Heart left ventricle (tissue), 16 donors: ENCODE measurements at places on chromosomes 12 and 14.
A peak's percentile ranks its signal among the peaks of the same experiment; 100 is the strongest.

GRCh38 chr12:20097626-20098025, 270.7 kb upstream of the PDE3A start:
- DNase-seq = no peak

GRCh38 chr12:12661086-12661856, 34.7 kb downstream of the GPR19 start:
- no peak for DNase-seq

DNA sequence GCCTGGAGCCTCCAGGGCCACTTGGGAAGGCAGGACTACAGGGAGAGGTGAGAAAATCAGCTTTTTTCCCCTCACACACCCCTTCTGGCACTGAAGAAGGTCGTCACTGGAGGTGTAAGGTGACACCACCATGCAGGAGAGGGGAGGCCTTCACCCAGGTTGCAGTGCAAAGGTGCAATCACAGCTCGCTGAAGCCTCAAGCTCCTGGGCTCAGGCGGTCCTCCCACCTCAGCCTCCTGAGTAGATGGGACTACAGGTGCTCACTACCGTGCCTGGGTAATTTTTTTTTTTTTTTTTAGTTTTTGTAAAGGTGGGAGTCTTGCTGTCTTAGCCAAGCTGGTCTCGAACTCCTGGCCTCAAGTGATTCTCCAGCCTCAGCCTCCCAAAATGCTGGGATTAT, 93.6 kb downstream of the TNFAIP2 start:
- no peak for DNase-seq

DNA sequence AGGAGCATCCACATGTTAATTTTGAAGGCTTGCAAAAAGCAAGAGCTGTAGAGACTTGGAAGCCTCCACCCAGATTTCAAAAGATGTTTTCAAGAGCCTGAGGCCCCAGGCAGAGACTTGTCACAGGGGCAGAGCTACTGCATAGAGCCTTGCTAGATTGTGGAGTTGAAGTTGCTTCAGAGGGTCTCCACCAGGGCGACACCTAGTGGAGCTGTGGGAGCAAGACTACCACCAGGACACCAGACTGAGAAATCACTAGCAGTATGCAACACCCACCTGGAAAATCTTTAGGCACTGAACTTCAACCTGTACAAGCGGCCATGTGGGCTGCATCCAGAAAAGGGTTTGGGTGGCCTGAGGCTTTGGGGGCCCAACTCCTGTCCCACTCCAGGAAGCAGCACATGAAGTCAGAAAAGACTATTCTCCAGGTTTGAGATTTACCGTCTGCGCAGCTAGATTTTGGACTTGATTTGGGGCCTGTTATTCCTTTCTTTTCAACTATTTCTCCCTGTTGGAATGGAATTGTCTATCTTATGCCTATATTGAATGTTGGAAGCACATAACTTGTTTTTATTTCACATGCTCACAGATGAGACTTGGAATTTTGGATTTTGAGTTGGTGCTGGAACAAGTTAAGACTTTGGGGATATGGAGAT, 508.6 kb downstream of the FLRT2 start:
- no peak for DNase-seq

GRCh38 chr12:54220092-54220557, 31.3 kb upstream of the SMUG1 start:
- DNase-seq = peak; percentile 52

GRCh38 chr12:54932691-54933090, 51.9 kb downstream of the TESPA1 start:
- no peak for DNase-seq

GRCh38 chr12:23585782-23586163, 363.7 kb downstream of the SOX5 start:
- DNase-seq = no peak

GRCh38 chr14:90698379-90698869, 117.8 kb downstream of the TTC7B start:
- DNase-seq = peak; percentile 83

DNA sequence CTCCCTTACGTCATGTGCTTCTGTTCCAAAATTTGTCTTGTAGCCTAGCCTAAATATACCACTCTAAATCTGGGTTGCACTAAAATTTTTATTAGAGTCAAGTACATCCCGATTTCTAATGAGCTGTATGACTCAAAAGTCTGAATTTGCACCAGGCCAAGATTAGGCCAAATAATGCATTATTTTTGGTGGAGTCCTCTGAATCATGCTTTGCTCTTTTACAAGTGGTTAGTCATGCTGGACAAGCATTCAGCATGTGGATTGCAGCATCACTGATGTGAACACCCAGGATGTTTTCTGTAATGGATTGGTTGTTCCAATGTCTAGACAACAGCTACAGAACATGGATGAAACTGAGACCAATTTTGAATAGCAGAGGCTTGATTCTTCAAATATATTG, 23.7 kb downstream of the HEBP1 start:
- no peak for DNase-seq

- DNase-seq = peak; percentile 6
These were observed 97.2 kb upstream of the SFSWAP start for GRCh38 chr12:131613678-131614077.

DNA sequence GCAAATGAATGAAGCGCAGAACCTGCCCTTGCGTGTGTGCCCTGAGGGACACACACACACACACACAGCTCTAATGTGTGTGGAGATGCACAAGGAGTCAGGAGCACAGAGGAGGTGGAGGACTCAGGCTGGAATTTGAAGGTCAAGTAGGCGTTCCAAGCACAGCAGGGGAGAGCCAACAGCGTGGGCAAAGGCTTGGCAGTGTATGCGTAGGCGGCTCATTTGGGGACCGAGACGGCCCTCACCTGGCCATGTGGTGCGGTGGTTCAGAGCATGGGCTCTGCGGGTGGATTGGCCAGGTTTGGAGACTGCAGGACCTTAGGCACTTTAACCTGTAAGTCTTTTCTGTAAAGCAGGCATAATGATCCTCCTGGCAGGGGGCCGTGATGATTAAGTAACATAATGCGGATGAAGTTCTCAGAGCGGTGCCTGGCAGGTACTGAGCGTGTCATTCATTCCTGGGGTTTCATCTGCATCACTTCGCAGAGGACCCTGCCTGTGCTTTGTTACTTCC, 69.5 kb upstream of the SLC24A4 start:
- no peak for DNase-seq

DNA sequence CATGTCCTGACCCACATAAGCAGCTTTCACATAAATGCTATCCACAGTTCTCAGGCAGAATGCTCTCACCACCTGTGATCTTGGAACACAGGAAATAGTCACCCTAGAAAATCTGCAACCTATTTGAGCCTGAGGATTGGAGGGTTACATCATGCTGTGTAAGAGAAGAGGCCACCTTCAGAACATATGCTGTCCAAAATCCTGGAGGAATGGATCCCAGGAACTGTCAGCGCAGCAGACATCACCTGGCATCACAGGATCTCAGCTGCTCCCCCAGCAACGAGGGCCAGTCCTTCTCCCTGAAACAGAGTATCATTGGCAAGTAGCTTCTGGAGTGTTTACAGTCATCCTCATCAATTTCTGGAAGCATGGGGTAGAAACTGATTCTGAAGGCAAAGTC, 63.2 kb upstream of the LTA4H start:
- DNase-seq = no peak

- no peak for DNase-seq
These were observed 76.9 kb downstream of the MIPOL1 start for GRCh38 chr14:37274652-37275051.

GRCh38 chr14:54610051-54610977, 43.4 kb downstream of the SAMD4A start:
- no peak for DNase-seq
